Fibroblast of skin of right quadriceps (primary cell): ENCODE measurements at places on chromosomes 4 and X.

- DNase-seq: peak; percentile 95
These were observed 18.1 kb upstream of the CHRNA9 start for GRCh38 chr4:40316782-40317635.

GRCh38 chr4:10023050-10023419 is 1.7 kb upstream of the SLC2A9 start:
- DNase-seq: no peak

DNA sequence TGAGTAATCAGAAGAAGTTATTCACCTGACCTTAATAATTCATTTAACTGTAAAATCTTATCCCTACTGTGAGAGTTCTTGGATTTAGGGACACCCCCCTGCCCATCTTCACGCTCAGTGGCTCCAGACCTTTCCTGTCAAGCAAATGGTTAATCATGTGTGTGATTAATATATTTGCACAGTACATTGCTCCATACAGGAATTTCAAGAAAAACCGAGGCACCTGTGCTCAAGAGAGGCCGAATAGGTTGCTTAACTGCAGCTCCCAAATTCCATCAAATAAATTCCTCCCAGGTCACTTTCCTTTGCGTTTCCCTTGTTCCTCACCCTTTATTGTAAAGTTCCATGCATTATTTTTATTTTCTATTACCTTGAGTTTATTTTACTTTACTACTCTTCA is 119.5 kb downstream of the STOX2 start:
- DNase-seq: no peak

GRCh38 chrX:1246816-1247215 is 21.8 kb upstream of the CSF2RA start:
- DNase-seq: peak; percentile 77

- DNase-seq: no peak
These were observed 94.0 kb downstream of the AFAP1 start for GRCh38 chr4:7845493-7846128.

DNA sequence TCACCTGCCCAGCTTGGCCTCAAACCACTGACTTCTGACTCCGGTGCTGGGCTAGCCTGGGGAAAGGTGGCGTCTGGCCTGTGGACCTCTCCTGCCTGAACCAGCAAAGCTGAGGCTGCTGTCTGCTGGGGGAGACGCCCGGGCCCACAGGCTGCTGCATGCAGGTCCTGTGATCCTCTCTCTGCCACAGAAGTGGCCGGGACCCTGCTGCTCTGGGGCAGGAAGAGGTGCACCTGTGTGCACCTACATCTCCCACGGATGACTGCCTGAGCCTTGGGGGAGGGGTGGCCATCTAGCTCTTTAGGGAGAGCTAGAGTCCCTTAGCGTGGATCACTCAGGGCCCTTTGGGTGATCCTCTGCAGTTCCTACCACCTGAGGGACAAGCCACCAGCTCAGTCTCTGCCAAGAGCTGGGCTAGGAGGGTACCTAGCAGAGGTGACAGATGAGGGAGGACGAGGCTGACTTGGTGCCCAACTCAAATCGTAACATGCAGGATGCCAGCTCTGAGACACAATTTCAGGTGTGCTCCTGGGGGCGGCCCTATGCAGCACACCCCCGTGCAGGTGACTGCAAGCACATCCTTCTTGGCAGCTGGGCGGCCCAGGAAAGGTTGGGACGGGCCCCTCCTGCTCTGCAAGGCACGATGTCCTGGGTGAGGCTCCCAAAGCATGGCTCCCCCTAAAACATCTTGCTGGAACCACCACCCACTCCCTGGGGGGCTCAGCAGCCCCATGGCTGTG is 22.5 kb downstream of the LETM1 start:
- DNase-seq: no peak

GRCh38 chr4:55087009-55087912 is 38.1 kb downstream of the KDR start:
- DNase-seq: no peak

GRCh38 chrX:43882294-43882681 is at the start of gene MAOB:
MAOB (minus strand) TSS chrX:43882450; CDS start chrX:43882299, 151 bp downstream.
- DNase-seq: no peak

GRCh38 chrX:123779908-123780396 is 47.1 kb upstream of the THOC2 start:
- no peak for DNase-seq

GRCh38 chrX:123157586-123157985 is 26.5 kb upstream of the GRIA3 start:
- DNase-seq: no peak

DNA sequence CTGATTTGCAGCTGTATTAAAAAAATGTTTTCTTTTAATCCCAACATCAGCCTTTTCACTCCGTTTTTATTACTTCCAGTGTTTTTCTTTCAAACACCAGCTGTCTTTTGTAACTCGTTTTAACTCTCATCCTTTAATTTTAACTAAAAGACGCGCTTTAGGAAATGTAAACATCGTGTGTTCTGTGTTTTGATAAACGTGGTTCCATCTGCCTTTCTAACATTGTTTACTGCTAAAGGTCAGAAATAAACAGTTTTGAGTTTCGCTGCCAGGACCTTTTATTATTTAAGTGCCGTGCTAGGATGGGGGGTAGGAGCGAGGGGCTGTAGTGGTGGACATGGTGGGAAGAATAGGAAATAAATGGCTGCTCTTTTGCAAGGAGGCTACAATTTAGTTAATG is 1.5 kb downstream of the N4BP2 start:
- DNase-seq: peak; percentile 1

GRCh38 chr4:153241970-153242838 is 38.0 kb downstream of the TRIM2 start:
- DNase-seq: peak; percentile 46

DNA sequence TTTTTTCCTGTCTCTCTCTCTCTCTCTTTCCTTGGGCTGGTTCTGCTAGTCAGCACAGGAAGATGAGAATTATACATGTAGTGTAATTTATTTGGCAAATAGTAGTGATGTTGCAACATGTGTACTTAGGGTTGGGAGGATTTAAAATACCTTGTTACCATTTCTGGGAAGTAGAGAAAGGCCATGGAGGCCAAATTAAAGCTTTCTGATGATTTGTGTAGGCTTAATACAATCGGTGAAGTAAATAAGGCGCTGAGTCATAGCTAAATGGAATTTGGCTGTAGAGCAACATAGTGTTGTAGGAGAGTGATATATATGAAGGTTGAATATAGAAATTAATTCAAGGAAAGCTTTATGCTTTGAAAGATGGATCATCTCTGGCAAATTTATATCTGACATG is 295.3 kb downstream of the GRID2 start:
- DNase-seq: no peak

GRCh38 chr4:147480502-147480890 is 401 bp upstream of the EDNRA start:
- no peak for DNase-seq

GRCh38 chrX:19912-20571 is 261.1 kb upstream of the PLCXD1 start:
- DNase-seq: no peak

DNA sequence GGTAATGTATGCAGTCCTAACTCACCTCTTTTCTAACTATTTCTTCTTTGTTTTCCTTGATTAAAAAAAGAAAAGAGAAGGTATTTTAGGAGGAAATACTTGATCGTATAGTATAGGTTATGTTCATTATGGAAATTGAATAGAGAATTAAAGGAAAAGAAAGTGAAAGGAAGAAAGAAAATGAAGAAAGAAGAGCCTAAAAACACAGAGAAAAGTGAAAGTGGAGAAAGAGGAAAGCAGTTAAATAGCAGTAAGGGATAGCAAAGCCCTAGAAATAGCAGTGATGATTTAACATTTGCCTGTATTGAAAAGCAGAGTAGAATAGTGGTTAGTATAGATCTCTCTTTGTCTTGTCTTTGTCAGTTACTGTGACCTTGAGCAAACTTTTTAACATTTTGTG is 37.0 kb downstream of the MRPL1 start:
- no peak for DNase-seq

DNA sequence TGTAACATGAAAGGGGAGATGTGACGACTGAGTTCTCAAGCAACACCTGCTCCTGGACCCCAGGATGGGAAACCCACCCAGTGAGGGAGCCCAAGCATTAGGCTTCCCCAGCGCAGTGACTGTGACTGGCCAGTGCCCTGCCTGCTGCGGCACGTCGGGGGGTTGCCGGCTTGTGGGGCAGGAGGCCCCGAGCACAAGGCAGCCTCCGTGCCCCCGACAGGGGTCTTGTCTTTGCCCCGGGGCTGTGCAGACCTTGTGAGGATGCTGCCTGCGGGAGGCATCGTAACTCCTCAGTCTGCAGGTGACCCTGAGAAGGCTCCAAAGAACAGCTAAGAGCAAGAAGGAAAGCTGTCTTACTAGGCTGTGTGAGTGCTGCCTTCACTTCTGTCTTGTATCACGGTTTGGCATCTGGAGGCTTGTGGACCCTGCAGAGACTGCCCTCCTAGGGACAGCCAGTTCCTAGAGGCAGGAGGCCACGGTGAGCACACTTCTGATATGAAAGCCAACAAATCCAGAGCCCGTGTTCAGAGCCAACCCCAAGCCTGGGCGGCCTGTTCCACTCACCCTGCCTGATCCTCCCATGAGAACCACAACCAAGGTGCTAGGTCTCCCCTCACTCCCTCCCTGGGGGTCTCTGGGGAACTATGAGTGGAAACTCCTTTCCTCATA is 47.7 kb downstream of the FGFRL1 start:
- no peak for DNase-seq

GRCh38 chr4:76539979-76540378 is 105.0 kb downstream of the SHROOM3 start:
- DNase-seq: peak; percentile 70

GRCh38 chrX:132750331-132751062 is 207.9 kb downstream of the HS6ST2 start:
- DNase-seq: no peak

DNA sequence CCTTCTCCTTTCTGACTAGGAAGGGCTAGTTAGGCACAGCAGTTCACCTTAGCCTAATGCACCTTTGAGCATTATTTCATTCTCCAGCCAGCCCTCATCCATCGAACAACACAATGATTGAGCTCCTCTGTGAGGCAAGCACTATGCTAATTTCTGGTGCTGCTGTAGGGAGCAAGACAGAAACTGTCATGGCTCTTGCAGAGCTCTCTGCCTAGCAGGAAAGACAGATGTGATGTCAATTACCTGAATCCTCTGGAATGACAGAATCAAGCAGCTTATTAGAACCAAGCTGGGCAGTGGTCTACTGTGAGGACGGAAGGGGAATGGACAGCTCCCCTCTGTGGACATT is 256.1 kb upstream of the NOCT start:
- no peak for DNase-seq

GRCh38 chrX:43314525-43314924 is 341.6 kb upstream of the MAOA start:
- no peak for DNase-seq

- DNase-seq: peak; percentile 57
These were observed 15.3 kb downstream of the CTAG1B start for GRCh38 chrX:154603438-154604430.

- DNase-seq: no peak
These were observed 7.1 kb downstream of the KLF3 start for GRCh38 chr4:38670939-38671591.

DNA sequence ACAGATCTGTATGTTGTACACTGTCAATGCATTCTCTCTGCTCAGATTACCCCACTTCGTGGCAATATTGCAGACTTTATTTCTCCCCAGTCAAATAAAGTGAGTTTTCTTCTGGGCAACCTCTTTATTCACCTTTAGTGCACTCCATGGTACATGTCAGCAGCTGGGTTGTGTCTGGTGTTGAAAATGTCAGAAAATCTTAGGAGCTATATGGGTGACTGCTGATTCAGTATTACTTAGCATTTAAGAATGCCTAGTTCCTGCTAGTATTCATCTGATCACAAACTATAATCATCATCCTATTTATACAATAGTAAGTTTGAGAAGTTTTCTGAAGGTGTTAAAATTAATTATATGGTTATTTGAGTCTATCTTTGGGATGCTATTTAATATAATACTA is 112.5 kb downstream of the CFAP299 start:
- DNase-seq: no peak

DNA sequence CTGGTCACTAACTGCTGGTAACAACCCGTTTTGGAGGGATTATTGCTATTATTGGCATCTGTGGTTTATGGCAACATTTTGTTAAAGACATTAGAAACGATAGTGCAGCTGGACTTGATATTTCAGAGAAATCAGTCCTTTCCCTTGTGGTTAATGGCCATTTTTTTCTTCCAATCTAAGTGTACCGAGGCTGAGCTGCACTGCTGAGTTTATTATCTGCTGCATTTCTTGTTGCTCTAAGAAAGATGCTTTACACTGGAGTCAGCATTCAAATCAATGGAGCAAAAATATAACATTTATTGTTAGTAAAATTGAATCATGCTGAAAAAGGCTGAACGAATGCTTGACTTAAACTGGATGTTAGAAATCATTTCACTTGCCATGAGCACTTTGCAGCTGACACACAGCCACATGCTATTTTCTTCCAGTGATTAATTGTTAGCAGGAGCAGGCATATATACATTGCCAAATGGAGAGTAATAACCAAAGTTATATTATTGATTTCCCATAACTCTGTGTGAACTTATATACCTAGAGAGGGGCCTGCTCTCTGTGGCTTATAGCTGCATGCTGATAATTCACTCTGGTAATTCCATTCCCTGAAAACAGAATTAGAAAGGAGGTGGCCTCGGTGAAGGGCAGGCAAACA is 66.5 kb upstream of the TTC29 start:
- DNase-seq: no peak

- DNase-seq: no peak
These were observed 4.2 kb upstream of the ZXDB start for GRCh38 chrX:57587607-57588006.

DNA sequence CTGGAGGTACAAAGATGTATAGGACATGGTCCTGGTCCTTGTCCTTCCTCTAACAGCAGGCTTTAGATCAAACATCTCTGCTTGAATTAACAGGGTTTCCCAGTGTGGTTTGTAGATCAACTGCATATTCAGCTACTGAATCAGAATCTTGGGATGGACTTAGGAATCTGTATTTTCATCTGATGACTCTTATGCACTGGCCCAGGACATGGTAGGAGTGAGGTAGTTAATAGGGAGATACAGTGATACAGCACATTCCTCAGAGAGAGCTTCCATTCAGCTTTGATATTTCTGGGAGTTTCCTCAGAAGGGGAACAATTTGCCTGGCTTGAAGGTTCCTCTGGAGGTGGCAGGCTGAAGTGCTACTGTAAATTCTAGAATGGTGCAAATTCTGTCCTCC is 203.1 kb downstream of the LARP7 start:
- peak; percentile 39 for DNase-seq

DNA sequence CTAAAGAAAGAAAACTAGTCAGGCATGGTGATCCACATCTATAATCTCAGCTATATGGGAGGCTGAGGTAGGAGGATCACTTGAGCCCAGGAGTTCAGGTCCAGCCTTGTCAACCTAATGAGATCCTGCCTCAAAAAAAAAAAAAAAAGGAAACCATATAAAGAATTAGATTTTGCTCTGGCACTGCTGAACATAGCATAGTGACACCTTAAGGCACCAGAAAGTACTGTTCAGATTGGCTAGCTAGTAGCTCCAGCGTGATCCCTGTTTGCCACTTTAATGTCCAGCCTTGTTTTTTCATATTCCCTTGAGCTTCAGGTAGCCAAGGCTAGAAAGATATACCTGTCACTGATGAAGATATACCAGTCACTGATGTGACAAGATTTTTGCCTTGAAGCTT is 34.1 kb downstream of the EXOC1 start:
- no peak for DNase-seq
